ENCODE measurements at places on chromosomes 1 and 21.
A peak's percentile ranks its signal among the peaks of the same experiment; 100 is the strongest.

- no peak for DNase-seq
These were observed 1.6 kb upstream of the TSEN15 start for GRCh38 chr1:184049836-184050468.

GRCh38 chr21:45112371-45112770, 38.0 kb downstream of the ADARB1 start:
- DNase-seq: no peak

GRCh38 chr1:156439036-156439776, 61.4 kb downstream of the MEF2D start:
- DNase-seq: no peak

- no peak for DNase-seq
These were observed 28.2 kb downstream of the CNN3 start for GRCh38 chr1:94898491-94899385.

DNA sequence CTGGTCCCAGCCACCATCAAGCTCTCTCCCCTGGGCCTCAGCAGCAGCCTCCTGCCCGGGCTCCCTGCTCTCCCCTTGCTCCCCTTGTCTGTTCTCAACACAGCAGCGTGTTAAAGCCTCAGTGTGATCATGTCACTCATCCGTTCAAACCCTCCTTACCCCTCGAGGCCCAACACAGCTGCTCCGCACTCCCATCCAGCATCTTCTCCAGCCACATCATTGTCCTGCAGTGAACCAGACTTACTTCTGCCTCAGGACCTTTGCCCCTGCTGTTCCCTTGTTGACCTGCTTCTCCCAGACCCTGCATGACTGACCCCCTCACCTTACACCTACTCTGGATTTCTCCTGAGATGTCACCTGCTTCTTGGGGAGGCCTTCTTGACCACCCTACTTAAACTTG, 13.3 kb downstream of the CDK18 start:
- no peak for DNase-seq

DNA sequence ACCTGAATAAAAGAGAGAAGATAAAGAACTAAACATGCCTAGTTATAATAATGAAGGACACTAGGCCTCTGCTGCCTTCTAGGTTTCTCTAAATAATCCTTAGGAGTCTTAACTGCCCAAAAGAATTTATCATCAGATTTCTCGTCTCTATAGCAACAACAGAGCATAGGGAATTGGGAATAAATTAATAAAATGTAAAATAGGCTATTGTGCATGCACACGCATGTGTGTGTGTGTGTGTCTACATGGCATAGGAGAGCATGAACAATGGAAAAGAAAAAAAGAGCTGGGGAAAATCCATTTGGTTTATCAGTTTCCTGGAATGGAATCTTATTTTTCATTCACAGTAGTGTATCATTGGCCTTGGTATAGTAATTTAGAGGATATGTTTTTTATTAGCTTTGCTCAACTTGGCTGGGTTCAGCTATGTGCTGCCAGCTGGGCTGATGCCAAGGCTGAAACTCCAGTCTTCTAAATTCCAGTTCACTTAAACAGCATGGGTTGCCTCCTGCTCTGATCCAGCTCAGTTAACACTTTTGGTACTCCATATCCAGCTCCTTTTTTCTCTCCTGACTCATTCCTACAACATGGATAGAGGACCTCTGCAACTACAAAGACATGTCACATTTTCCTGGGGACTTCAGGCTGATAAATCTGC, 80.6 kb upstream of the SLFNL1 start:
- DNase-seq: no peak

- no peak for DNase-seq
These were observed 78.9 kb downstream of the CD46 start for GRCh38 chr1:207830788-207831187.

DNA sequence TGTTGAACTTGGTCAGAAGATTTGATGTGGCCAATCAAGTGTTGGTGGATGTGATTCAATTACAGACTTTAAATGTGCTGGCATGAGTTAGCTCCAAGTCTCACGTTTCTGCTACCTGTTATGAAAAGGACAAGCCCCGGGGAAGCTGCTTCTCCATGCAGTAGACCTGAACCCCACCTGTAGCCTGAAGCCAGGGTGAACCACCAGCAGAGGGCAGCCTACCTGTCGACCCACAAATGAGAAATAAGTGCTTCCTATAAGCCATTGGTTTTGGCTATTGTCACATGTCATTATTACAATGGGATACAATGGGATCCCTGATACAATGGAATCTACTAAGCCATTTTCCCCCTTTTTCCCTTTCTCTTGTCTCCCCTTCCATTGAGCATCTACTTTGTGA, 230.2 kb downstream of the PRDM2 start:
- DNase-seq: peak; percentile 36

DNA sequence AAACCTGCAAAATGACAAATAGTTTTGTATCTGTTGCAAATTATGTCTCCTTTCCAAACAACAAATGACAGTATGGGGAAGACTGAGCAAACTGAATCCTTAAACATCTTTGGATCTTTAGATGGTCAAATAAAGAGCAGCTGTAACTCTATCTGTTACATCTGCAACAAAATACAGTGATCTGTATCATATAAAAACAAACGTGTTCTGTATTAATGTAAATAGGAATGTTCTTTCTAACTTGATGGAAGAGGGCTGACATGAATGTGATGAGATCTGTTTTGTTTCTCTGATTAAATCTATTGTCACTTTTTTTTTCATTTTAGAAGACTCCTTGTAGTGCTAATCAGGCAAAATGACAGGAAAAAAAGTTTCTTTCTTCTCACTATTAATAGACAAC, 159.5 kb downstream of the GPATCH2 start:
- no peak for DNase-seq

DNA sequence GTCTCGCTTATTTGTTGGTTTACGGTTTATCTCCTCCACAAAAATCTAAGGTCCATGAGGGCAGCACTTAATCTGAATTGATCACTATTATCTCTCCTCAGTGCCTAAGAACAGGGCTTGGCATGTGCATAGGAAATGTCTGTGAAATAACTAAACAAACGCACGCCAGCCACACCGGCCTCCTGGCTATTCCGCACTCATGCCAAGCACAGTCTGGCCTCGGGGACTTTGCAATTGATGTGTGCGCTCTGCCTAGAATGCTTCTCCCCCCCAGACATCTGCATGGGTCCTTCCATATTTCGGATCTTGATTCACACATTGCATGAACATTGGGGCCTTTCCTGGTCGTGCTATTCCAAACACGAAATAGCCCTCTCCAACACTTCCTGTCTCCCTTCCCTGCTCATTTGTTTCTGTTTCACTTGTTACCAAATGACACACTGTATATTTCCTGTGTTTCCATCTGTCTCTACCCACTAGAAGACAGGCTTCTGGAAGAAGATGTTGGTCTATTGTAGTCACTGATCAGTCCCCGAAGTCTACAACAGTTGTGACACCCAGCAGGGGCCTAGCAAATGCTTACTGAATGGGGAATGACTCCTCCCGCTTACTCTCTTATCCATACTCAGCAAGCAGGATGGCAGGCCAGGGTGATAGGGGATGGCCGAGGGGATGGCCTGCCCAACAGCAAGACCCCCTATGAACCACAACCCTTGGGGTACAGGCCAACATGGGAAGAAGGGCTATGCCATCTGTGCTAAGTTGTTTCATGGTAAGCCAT, 93.9 kb downstream of the GLIS1 start:
- no peak for DNase-seq

- no peak for DNase-seq
These were observed 28.1 kb upstream of the AK4 start for GRCh38 chr1:65119951-65120350.

GRCh38 chr21:24115141-24115540, 1492.1 kb downstream of the MRPL39 start:
- DNase-seq: no peak

- DNase-seq: no peak
These were observed 199.7 kb downstream of the CAMTA1 start for GRCh38 chr1:6984986-6985385.

- no peak for DNase-seq
These were observed 103.3 kb downstream of the AKT3 start for GRCh38 chr1:243746751-243747150.

DNA sequence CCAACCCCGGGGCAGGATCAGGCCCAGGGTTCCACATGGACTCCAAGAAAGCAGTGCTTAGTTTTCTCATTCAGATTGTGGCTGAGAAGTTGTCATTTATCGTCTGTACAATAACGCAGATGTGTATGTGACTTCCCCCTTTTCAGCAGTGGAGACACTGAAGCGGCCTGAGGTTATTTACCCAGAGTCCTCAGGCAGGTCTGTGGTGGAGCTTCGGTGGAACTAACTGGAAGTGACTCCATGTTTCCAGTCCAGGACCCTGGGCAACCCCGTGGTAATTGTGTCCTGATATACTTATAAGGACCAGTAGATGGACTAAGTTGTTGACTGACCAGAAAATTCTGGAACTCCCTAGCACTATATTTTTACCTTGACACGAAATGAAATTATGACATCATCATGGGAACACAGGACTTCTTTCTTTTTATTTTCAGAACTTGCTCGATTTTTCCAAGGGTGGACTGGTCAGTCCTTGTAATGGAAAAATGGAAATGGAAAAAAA, 1.0 kb upstream of the IER5 start:
- no peak for DNase-seq

All from Jurkat, Clone E6-1 (cell line).